ENCODE measurements at places on chromosomes 2 and 18.

DNA sequence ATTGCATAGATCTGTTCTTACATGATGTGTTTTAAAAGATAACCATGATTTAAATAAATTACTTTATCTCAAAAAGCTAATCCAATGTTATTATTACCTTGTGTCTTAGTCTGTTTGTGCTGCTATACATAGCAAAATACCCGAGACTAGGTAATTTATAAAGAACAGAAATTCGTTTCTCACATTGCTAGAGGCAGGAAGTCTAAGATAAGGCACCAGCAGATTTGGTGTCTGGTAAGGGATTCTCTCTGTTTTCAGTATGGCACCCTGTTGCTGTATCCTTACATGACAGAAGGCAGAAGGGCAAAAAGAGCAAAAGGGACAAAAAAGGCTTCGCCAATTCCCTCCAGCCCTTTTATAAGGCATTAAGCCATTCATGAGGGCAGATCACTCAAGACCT, 533.9 kb downstream of the PARD3B start:
- no peak for DNase-seq

DNA sequence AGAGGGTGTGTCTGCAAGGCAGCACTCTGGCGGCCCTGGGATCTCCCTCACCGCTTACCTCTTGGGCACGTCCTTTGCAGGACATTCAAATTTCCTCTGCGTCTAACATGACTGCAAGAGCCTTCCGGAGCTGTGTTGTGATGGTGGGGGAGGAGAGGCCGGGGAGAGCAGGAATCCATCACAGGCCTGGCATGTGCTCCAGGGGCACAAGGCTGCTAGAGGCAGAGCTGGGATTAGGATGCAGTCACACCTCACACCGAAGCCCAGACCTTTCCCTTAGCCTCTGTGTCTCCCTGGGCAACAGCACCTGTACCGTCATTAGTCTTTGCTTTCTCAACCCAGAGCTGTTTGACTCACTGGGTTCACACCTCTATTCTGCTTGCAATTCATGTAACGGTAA, 111.3 kb downstream of the CMPK2 start:
- no peak for DNase-seq

DNA sequence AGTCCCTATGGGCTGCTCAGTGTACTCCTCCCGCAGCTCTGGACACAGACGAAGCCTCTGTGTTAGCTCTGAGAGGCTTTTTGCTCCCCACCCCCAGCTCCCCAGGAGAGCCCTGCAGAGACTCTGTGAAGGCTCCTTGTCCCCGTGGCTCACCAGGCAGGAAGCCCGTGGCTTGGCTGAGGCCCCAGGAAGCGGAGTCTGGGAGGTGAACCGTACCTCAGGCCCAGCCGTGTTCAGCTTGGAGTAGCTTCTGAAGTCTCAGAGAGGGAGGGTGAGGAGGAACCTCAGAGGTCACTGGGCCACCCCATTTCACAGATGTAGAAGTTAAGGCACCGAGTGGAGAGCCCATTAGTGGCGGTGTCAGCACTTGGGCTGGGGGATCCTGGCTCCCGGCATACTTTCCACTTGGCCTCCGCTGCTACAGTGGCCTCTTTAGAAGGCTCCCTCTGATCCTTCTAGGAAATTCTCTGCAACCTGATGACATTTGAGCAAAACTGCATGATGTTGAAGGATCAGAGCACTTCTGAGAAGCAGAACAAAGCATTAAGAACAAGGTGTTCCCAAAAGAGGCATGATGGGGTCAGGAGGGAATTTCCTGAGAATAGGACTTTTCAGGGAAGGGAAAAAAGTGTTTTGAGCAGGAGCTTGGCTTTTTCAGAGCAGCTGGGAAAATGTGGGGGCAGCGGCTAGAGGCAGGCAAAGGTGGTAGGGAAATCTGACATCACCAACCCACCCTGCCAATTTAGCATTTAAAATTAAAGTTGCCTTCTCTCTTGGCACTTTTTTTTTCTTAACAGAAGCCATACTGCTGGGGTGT, 79.1 kb downstream of the MCFD2 start:
- no peak for DNase-seq

DNA sequence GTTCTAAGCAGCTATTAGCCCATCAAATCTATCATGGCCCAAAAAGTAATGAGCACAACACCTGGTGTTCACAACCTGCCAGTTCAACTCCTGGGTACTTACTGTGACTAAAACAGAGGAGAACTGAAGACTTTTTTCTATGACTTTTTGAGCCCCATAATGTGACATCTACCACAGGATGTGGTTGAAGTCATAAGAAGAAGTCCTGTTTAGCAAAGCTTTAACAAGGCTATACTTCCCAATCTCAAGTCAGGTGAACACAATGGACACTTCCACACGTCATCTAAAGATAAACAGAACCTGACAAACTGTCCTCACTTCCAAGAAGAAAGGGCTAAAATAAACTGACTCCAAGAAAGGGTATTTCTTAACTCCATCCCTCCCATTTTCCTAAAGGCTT, 138.8 kb downstream of the ATAD2B start:
- no peak for DNase-seq

DNA sequence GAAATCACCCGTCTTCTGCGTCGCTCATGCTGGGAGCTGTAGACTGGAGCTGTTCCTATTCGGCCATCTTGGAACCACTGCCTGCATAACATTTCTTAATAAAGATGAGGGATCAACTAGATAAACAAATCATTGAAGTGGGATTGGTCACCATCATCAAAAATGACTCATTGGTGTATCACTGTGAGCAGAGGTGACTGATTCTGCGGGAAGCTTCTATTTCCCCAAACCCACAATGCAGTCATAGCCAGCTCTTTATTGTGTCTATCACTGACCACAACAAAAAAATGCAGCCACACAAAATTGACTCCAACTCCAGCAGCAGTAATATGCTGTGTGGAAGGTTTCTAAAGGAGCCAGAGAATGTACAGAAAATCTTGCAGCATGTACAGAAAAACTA, 630.7 kb upstream of the HS6ST1 start:
- DNase-seq = no peak

DNA sequence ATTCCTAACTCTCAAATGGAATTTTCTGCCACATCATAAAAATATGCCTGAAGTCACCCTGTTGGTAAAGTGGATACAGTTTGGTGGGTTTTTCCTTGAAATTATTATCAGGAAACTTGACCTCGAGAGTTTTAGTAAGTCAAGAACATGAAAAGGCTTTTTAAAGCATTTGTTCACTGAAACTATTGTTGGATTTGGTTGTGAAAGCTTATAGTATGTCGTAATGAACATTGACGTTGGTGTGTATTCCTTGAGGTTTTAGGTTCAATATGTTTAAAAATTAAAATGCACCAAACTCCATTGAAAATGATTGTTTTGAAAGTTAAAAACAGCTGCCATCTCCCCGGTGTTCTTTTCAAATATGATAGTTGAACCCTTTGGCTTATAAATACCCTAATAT, 30.8 kb downstream of the AOX1 start:
- no peak for DNase-seq

- DNase-seq = no peak
These were observed 58.8 kb upstream of the CAPN13 start for GRCh38 chr2:30865892-30866681.

- no peak for DNase-seq
These were observed 169.0 kb downstream of the PRPF40A start for GRCh38 chr2:152548111-152548875.

- DNase-seq = no peak
These were observed 134.7 kb downstream of the EML6 start for GRCh38 chr2:54858021-54858681.

DNA sequence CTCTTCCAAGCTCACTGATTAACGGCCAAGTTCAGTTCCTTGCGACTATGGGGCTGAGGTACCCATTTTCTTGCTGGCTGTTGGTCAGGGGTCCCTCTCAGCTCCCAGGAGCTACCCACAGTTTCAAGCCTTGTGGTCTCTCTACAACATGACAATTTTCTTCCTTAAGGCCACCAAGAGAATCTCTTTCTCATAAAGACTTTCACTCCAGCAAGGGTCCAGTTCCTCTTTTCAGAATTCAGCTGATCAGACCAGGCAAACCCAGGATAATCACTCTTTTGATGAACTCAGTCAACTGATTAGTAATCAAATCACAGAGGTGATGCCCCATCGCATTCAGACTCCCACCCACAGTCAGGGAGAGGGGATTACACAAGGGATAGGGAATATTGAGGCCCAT, 129.7 kb downstream of the IRS1 start:
- no peak for DNase-seq

- DNase-seq = no peak
These were observed 259.8 kb upstream of the CCDC68 start for GRCh38 chr18:55219059-55219458.

DNA sequence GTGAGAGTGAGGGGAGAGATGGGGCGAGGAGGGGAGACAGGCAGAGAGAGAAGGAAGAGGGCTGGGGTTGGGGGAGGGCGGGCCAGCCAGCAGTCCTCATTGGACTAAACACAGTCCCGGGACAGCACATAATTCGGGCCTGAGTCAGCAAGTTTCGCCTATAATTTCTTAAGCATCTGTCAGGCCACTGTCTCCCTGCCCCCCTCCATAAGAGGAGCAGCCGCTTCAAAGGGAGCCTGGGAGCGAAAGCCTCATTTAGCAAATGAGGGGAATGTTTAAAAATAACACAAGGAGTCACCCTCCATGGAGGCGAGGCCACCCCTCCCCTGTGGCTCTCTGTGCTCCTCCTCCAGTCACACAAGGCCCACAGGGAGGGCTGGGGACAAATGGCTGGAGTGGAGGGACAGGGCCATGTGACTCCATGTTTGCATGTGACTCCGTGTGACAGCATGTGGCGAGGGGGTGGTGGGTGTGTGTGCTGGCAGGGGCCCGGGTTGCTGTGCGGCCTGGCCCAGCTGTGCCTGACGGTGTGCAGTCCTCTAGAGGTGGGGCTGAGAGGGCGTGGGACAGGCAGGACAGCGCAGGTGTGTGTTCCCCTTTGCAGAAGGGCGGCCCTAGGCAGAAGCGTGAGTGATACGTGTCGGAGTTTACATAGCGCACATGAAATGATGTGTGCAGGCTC, 162.4 kb downstream of the CELF4 start:
- peak; percentile 90 for DNase-seq

GRCh38 chr2:20419007-20419576, 27.8 kb upstream of the RHOB start:
- peak; percentile 83 for DNase-seq

DNA sequence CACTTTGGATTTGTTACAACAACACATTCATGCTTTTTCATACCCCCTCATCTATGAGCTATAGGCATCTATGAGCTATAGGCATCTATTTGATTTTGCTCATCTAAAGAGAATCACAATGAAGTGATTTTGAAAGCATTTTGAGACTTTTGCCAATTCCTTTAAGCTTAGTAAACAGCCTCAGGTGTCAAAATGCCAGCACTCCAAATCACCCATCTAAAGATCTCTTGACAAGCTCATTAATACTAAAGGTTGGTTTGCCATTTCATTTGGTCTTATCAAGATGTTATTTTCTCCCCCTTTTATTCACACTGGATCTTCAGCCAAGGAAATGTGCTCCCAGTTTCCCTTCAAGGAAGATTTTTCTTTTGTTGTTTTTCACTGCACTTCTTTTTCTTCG, 110.7 kb upstream of the TLK1 start:
- no peak for DNase-seq

All from muscle of leg (tissue), 16 donors.